ENCODE measurements at places on chromosomes 12 and 14.

DNA sequence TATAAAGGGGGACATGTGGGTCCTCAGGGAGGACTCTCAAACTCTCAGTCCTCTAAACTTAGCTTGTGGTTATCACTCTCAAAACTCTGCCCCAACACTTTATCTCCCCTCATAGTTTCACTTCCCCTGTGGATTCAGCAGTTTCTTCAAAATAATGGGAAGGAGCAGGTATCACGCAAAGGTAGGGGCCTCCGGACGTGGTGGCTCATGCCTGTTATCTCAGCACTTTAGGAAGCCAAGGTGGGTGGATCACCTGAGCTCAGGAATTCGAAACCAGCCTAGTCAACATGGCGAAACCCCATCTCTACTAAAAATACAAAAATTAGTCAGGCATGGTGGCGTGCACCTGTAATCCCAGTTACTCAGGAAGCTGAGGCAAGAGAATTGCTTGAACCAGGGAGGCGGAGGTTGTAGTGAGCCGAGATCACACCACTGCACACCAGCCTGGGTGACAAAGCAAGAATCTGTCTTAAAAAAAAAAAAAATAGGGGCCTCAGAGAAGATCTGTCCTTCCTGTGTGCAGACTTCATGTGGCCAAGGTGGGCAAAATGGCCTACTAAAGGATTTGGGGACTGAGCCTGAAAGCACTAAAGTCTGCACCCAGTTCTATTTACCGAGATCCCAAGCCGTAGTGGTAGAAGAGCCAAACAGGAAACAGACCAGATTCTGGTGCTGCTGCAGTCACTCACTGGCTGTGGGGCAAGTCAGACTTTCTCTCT lies 6.4 kb downstream of the ITGB7 start:
- DNase-seq, result no peak

DNA sequence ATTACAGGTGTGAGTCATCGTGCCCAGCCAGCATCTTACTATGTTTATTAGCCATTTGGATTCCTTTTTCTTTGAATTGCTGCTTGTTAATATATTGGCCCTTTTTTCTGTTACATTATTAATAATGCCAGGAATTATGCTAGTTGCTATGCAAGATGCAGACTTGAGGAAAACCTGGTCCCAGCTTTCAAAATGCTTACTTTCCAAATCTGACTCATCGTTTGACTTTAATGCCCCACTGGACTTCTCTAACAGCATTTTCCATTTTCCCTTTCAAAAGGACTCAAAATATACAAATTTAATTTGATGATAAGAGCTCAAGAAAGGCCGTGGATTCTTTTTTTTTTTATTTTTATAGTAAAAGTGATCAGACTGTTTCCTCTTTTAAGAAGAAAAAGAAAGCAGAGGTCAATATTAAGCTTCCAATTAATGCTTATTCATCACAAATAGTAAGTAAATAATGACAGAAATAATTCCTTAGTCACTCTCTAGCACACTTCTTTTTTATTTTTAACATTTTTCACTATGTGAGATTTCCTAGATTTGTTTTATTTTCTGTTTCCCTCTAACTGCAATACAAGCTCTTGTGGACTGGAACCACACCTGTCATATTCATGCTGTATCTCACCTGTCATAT lies 146.1 kb upstream of the FGD4 start:
- no peak for DNase-seq

GRCh38 chr14:105146181-105146975 lies 22.2 kb downstream of the JAG2 start:
- DNase-seq, result no peak

GRCh38 chr12:120455302-120455701 lies 9.1 kb downstream of the GATC start:
- no peak for DNase-seq

Measured in lung microvascular endothelial cell (primary cell).